CD8-positive, alpha-beta T cell (primary cell): ENCODE measurements at places on chromosomes 3 and 15. TPM values are rescaled to one million over a fixed set of nuclear protein-coding genes. Genes with fewer than 3 reads are reported as not detected.

DNA sequence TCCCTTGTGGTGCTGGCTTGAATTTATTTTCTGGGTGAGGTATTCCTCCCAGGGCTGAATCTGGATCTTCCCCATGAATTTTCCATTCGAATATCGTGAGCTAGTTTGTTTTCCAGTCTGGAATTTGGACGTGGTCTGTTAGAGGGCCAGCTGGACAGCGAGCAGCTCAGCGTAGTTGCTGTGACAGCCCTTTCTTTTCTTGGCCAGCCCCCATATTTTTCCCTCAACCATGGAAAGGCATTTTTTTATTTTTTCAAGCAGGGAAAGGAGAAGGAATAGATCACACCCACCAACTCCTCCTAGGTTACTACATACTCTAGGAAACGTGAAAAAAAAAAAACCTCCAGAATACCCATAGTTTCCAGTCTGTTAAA lies 152.0 kb downstream of the KLHL25 start:
- no peak for DNase-seq

- no peak for DNase-seq
Observed at GRCh38 chr3:112598731-112599130, 36.9 kb downstream of the SLC35A5 start.

The SLC28A2 gene
- total RNA-seq = not detected

The LRTM1 gene
- total RNA-seq = not detected

DNA sequence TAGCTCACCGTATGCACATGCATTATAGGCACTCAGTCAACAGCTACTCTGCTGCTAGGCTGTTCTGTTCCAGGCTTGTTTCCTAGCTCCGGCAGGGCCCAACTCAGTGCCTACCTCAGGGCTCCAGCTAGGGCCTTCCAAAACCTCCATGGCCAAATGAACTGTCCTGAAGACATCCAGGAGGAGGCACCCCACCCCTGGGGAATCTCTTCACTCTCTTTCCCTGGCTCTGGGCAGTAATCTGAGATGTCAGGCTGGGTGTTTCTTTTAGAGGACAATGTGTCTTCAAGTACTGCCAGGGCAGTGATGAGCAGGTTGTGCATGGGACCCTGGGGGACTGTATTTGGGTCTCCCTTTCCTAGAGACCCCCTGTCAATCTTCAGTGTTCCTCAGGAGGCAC lies 38.3 kb upstream of the TPM1 start:
- no peak for DNase-seq
